ENCODE measurements at places on chromosomes 2 and 18. TPM values are rescaled to one million over a fixed set of nuclear protein-coding genes. Genes with fewer than 3 reads are reported as not detected.

The COLEC12 gene
- 20.8 TPM for polyA plus RNA-seq

The M1AP gene
- 0.41 TPM for polyA plus RNA-seq

The IGFBP5 gene
- 1,453 TPM for polyA plus RNA-seq

The CNGA3 gene
- polyA plus RNA-seq, result not detected

The TNFAIP6 gene
- 4.8 TPM for polyA plus RNA-seq

The ANKRD62 gene
- polyA plus RNA-seq, result 0.07 TPM

The HAT1 gene
- polyA plus RNA-seq, result 73.2 TPM

The PDCD1 gene
- not detected for polyA plus RNA-seq

The SMYD1 gene
- polyA plus RNA-seq, result not detected

The GCG gene
- polyA plus RNA-seq, result not detected

The STPG4 gene
- not detected for polyA plus RNA-seq

The ALMS1 gene
- 29.2 TPM for polyA plus RNA-seq

The TRABD2A gene
- polyA plus RNA-seq, result 0.52 TPM

The LYG2 gene
- polyA plus RNA-seq, result 0.33 TPM

The BOK gene
- polyA plus RNA-seq, result 25.2 TPM

The RNU2-63P gene
- polyA plus RNA-seq, result 0.81 TPM

The TSPYL6 gene
- not detected for polyA plus RNA-seq

The DNAH6 gene
- polyA plus RNA-seq, result 2.0 TPM

The GALR1 gene
- polyA plus RNA-seq, result 0.07 TPM

The TXNDC2 gene
- polyA plus RNA-seq, result not detected

The SIX3 gene
- polyA plus RNA-seq, result not detected

The CAPN13 gene
- 3.6 TPM for polyA plus RNA-seq

The GCFC2 gene
- polyA plus RNA-seq, result 52.7 TPM

The ATP6V1B1 gene
- polyA plus RNA-seq, result 62.6 TPM

The CTAGE1 gene
- polyA plus RNA-seq, result not detected

The ACOXL gene
- polyA plus RNA-seq, result 0.31 TPM

The ERBB4 gene
- 41.9 TPM for polyA plus RNA-seq

The CLASP1 gene
- 45.9 TPM for polyA plus RNA-seq

The HK2 gene
- 10.2 TPM for polyA plus RNA-seq

The KIF1A gene
- 11.6 TPM for polyA plus RNA-seq

The IL1RL1 gene
- 0.10 TPM for polyA plus RNA-seq

The KYNU gene
- 4.7 TPM for polyA plus RNA-seq

The THOC1 gene
- polyA plus RNA-seq, result 77.7 TPM

The IL1R1 gene
- polyA plus RNA-seq, result 48.5 TPM

The KCNG2 gene
- 0.38 TPM for polyA plus RNA-seq

The PROM2 gene
- polyA plus RNA-seq, result 36.7 TPM
